ENCODE measurements at places on chromosomes 2 and 18. TPM values are rescaled to one million over a fixed set of nuclear protein-coding genes. Genes with fewer than 3 reads are reported as not detected.

The LRP2 gene
- total RNA-seq: 1.6 TPM

- no peak for DNase-seq
Measured at GRCh38 chr2:234478121-234478858, 18.6 kb downstream of the ARL4C start.

The HDAC4 gene
- total RNA-seq: 20.2 TPM

- no peak for DNase-seq
Measured at GRCh38 chr2:108974674-108975073, 14.3 kb downstream of the EDAR start.

- no peak for DNase-seq
Measured at GRCh38 chr2:212052412-212053159, 486.0 kb downstream of the ERBB4 start.

- DNase-seq: no peak
Measured at GRCh38 chr18:25825056-25825455, 265.4 kb downstream of the SS18 start.

DNA sequence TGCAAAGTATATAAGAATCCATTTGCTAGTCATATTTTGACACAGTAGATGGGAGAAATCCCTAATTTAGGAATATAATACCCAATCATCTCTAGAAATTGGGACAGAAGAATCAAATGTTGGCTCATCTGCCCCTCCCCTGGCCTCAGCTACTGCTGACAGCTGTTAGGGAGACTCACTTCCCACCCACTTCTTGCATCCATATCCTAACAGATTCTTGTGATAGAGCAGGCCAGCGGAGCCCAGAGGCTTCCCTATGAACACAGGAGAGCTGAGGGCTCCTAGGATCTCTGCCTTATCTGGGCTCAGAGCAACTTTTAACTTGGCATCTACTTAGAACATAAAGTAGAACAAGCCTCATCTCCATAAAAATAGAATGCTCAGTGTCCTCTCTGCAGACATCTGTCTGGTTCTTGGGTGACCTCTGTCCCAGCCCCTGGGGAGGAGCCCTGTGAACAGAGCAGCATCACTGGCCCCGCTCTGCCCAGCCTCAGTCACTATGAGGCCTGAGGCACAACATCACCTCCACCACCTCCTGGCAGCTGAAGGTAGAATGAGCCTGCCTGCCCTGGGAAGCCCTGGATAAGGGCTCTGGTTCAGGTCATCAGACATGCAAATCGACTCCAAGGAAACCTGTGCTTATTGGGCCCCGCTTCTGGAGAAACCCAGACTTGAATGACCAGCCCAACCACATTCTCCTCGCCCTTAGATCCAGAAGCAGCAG is 229.7 kb downstream of the ANKRD36B start:
- no peak for DNase-seq

Data from activated naive CD8-positive, alpha-beta T cell treated with anti-CD3 and anti-CD28 coated beads for 36 hours (primary cell).